ENCODE measurements at places on chromosomes 6 and 20.

DNA sequence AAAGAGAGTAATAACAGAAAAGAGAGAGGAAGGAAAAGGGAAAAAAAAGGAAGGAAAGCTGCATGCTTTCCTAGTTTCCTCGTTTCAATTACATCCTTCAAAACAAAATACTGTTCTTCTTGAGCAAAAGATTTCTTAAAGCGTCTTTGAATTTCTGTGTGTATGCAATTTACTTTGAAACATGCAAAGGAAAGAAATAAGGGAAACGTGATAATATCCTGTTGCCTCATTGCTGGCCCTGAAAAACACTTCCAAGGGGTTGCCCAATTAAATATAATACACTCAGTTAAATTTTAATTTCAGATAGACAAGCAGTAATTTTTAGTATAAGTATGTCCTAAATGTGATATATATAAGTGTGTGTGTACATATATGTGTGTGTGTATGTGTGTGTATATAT, 51.2 kb upstream of the TPD52L1 start:
- DNase-seq = no peak

- no peak for DNase-seq
Measured at GRCh38 chr20:17223553-17223952, 3.3 kb upstream of the PCSK2 start.

- DNase-seq = no peak
Measured at GRCh38 chr6:7183707-7184106, 75.9 kb downstream of the RREB1 start.

GRCh38 chr6:13671548-13672127, 40.0 kb downstream of the RANBP9 start:
- no peak for DNase-seq

All from activated naive CD8-positive, alpha-beta T cell treated with anti-CD3 and anti-CD28 coated beads, Interleukin-2, amount 50 U/mL, for 16 hours (primary cell).